ENCODE measurements at places on chromosomes 6 and 20.

DNA sequence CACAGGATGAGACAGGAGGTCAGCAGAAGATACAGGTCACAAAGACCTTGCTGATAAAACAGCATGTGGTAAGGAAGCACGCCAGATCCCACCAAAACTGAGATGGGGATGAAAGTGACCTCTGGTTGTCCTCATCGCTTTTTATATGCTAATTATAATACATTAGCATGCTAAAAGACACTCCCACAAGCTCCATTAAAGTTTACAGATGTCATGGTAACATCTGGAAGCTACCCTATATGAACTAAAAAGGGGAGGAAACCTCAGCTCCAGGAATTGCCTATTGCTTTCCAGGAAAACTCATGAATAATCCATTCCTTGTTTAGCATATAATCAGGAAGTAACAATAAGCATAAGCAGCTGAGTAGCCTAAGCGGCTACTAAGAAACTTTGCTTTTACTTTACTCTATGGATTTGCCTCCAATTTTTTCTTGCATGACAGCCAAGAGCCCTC, 8.4 kb upstream of the RIN2 start:
- DNase-seq = no peak

GRCh38 chr6:43331891-43332290, 23.3 kb upstream of the CRIP3 start:
- no peak for DNase-seq

DNA sequence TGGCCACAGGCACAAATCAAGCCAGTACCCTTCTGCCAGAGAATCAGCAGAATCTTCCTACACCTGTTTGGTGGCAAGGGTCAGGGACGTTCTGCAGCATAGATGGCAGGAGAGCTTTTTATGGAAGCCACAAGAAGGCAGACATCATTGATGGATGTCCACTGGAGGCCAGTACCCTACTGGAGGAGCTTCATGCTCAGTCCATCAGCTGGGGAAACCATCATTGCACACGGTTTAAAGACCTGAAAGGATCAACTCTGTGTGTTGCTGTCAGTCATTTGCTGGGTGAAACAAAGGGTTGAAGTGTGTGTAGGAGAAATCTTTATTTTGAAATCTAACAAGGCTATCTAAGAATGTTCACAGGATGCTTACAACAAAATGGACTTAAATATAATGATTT, 158.9 kb upstream of the SASH1 start:
- DNase-seq = no peak

- no peak for DNase-seq
Observed at GRCh38 chr20:18738055-18738454, 75.5 kb upstream of the SCP2D1 start.

DNA sequence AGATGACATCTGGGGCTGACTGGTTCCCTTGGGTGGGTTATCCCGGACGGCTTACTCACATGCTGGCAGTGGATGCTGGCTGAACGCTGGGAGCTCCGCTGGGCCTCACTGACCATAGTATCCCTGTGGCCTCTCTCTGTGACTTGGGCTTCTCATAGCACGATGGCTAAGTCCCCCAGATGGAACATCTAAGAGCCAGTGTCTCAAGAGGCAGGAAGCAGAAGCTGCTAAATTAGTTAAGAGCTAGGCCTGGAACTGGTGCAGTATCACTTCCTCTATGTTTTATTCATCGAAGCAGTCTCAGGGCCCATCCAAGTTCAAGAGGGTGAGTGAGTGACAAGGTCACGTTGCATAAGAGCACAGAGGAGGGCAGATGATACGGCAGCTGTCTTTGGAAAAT, 116.5 kb upstream of the LAMP5 start:
- DNase-seq = no peak

DNA sequence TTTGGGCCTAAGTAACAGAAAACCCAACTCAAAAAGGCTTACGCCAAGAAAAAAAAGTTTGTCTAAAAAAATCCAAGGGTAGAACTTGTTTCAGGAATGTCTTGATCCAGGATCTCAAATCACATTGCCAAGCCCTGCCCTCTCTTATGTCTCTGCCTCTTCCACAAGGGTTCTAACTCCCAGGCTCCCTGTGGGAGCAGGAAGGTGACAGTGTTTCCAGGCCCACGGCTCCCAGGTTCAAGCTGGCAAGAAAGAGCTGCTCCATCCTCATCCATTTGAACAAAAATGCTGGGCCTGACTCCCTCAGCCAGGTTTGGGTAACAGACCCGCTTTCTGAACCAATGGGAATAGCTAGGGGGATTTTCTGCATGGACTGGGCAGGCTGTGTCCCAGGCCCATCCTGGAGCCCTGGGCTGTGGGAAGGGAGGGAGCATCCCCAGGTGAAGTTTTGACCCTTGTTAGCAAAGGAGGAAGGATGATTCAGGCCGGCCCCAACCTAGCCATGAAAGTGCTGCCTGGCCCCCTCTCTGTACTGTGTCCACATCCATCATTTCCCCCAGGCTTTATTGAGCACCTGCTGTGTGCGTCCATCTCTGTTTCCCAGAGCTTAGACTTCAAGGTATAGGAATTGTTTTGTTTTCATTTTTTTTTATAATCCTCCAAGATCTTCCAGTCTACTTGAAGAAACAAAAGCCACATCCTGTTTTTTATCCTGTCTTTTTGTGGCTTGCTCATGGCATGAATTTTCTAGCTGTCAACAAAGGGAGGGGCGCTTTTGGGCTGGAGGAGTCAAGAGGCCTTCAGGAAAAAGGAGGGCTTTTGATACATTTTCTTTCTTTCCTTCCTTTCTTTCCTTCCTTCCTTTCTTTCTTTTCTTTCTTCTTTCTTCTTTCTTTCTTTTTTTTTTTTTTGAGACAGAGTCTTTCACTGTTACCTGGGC, 159.8 kb downstream of the TFAP2C start:
- DNase-seq = no peak

- no peak for DNase-seq
Observed at GRCh38 chr20:46914789-46915379, 20.2 kb downstream of the EYA2 start.

DNA sequence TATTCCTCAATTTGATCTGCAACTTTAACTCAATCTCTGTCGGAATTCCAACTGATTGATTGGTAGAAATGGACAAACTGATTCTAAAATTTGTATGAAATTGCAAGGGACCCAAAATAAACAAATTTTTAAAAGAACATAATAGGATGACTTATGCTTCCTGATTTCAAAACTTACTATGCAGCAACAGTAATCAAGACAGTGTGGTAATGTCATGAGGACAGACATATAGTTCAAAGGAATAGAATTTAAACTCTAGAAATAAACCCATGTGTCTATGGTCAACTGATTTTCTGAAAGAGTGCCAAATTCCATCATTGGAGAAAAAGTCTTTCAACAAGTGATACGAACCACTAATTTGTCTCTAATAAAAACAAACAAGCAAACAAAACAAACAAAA, 1320.1 kb upstream of the GJE1 start:
- no peak for DNase-seq

- DNase-seq = no peak
Observed at GRCh38 chr6:40556023-40556422, 31.1 kb downstream of the LRFN2 start.

Data from stimulated activated CD4-positive, alpha-beta T cell treated with anti-CD3 and anti-CD28 coated beads, TNF-alpha, amount 100 ng/mL, for 1 hour (primary cell).